ENCODE measurements at places on chromosomes 4 and X.

DNA sequence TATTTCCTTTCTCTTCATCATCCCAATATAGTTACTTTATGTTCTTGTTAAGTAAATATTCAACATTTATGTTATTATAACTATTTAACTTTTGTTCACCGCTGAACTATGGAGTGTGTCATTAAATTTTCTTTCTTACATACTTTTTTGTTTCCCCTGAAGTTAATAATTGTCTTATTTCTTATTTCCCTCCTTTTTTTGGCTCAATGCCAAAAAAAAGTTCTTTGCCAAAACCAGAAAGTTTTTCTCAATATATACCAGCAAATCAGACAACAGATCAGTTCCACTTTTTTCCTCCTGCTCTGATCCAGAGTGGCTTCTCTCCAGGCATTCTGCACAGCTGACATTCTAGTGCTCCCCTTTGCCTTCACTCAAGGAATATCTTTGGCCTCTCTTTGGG is 187.0 kb upstream of the PPARGC1A start:
- no peak for DNase-seq

DNA sequence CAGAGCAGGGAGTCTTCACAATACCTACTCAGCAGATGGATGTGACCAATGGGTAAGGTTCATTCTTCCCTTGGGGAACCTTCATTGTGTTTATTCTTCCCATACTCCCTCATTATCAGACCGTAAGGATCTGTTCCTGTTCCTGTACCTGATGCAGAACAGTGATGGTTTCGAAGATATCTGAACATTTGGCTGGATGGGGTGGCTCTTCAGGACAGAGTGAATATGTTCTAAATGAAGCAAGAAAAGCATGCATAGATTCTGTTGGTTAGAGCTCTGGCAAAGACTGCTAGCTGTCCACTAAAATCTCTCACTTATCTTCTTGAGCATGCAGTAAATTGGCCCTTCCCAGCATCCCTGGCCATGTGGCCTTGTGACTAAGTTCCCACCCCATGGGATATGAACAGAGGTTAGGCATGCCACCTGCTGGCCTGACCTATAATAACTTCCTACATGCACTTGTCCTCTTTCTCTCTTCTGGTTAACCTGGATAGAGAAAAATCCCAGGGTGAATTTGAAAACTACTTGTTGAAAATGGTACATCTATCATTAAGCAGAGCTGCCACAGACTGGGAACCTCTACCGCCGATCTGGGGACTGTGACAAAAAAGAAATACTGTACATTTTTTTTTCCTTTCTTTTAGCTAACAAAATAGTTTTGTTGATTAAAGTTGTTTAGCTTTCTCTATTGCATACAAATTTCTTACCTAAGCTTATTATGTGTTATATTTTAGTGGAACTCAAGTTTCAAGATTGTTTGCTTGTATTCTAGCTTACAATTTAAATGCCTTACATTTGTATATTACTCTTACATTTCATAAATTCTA is 60.0 kb upstream of the BANK1 start:
- DNase-seq, result no peak

GRCh38 chrX:76987381-76987780 is 459.8 kb upstream of the FGF16 start:
- no peak for DNase-seq

- DNase-seq, result no peak
These were observed 1416.1 kb downstream of the RPA4 start for GRCh38 chrX:98299785-98300184.

GRCh38 chrX:65926095-65927019 is 113.5 kb downstream of the VSIG4 start:
- DNase-seq, result no peak

DNA sequence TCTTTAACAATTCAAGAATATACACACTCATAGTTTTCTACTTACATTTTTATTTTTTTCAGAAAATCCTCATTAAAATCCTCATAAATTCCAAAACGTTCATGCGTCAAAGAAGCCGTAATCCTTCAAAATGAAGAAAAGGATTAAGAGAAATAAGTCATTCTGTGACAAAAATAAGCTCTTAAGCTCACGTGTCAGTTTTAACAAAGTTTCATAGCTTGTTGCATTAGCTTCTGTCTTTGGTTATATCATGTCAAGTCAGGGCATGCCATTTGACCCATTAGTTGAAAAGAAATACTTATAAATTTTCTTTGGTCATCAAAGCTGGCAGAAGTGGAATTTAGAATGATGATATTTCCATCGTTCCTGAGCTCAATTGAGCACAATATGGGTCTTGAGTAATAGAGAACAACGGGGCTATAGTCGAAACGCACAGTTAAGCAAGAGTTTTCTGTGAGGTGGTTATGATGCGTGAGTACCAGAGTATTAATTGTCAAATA is 185.2 kb upstream of the CTSO start:
- no peak for DNase-seq

DNA sequence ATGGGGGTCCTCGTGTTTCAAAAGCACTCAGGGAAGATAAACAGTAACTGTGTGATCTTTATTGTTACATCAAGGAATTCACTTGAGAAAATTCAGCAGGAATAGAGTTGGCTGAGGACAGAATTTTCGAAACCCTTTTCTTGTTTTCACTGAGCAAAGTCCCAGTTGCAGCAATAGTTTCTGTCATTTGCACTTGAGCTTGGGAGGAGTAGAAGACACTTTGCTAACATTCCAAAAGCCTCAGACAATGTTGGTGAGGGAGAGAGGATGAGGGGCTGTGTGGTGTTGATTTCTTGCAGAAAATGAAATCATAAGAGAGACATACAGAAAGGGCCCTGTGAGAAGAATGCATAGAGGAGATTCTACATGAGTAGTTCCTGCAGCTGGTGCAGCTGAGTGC is 151.9 kb upstream of the DIPK2B start:
- DNase-seq, result no peak

DNA sequence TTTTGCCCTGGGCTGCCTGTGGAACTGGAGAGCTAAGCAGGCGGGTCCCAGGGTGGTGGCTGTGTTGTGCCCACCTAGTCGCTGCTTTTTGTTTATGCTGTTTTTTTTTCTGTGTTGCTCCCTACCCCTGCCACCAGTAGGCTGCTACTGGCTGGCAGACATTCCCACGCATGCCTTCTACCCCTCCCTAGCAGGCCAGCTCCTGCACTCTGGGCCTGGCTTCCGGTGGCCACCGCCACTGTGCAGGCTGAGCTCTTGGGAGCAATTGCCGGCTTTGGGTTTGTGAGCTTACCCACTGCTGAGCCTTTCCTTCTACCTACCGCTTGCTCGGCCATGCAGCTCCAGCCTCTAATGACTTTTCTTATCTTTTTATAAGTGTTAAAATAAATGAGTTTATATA is 57.6 kb downstream of the RBM46 start:
- no peak for DNase-seq

- DNase-seq, result no peak
These were observed 18.4 kb downstream of the CENPU start for GRCh38 chr4:184715526-184715925.
